Memory B cell (primary cell): ENCODE measurements at places on chromosomes 11 and 22.

- no peak for DNase-seq
Observed at GRCh38 chr11:64385945-64386704, 27.2 kb downstream of the RPS6KA4 start.

DNA sequence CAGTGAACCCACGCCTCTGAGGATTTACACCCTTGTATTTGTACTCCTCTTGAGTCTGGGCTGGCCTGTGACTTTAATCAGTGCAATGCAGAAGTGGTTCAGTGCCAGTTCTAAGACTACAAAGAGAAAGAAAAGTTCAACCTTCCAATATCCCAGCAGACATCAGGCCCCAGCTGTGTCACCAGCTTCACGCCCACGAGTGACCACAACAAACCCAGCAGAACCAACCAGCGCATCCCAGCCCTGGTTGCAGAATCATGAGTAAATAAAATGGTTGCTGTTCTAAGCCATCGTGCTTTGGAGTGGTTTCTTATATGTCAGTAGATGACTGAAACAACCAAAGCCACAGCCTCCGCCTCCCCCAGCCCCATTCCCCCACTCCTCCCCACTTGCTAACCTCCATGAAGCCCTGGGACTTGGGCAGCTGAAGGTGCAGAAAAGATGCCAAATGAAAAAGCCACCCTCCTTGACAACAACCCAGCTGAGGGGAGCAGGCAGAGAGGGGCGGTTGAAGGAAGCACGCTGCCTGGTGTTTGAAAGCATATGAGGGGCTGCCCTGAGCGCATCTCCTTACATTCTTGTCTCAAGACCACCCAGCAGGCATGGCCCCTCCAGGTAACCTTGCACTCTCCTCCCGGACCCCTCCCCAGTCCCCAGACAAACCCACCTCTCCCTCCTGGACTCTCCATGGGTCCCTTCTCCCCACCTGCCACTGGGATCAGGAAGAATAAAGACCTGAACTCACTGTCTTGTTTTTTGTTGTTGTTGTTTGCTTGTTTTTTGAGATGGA lies 20.9 kb downstream of the TSKU start:
- no peak for DNase-seq

DNA sequence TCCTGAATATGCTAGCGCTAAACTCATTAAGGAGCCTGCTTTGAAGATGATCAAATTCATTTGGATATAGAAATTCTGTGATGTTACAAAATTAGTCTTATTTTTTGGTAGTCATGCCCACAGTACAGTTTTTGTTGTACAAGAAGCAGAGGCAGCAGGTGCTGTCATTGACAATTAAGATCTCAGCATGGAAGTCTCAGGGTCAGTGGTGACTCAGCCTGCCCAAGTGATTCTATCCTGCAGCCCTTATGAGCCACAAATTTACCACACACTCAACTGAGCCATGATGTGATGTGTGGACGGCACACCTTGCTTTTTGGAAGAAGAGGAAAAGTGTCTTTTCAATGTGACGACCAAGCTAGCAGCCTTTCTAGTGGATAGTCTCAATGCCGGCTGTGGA lies 153.6 kb upstream of the SORL1-AS1 start:
- DNase-seq, result no peak

GRCh38 chr22:31983911-31984656 lies 39.7 kb downstream of the YWHAH start:
- DNase-seq, result no peak

DNA sequence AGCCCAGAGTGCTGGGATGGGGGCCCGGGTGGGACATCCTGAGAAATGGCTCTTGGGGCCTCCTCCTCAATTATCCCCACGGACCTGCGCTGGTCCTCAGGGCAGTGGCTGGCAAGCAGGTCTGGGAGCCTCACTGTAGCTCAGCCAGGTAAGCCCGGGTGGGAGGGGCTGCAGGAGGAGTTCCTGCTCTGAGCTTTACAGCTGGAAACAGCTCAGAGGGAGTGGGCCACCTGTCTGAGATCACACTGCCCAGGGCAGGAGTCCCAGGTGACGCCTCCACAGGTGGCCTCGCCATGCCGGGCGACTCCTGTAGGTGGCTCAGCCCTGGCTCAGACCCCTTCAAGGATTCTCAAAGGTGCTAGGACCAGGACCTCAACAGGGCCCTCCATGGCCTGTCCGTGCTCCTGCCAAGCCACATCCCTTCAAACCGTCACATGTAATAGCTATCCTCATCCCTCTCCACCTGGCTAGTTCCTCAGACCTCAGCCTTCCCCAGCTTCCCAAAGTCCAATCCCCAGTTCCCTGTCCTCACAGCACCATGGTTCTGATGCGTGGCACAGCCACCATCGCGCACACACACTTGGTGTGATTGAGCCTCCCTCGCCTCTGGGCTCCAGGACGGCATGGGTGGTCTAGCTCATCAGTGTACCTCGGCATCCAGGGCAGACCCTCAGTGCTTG lies 3.6 kb upstream of the TSSK2 start:
- DNase-seq, result no peak

DNA sequence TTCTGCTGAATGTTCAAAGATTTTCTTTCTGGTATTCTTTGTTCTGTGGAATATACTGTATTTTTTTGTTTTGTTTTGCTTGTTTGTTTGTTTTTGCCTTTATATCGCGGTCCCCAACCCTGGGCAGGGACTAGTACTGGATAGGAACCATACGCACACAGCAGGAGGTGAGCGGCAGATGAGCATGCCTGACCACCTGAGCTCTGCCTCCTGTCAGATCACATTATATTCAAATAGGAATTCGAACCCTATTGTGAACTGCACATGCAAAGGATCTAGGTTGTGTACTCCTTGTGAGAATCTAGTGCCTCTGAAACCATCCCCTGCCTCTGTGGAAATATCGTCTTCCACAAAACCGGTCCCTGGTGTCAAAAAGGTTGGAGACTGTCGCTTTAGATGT lies 83.3 kb upstream of the ANO3 start:
- no peak for DNase-seq

GRCh38 chr11:132888226-132888625 lies 644.1 kb downstream of the OPCML start:
- no peak for DNase-seq

GRCh38 chr11:111124724-111125123 lies 120.8 kb upstream of the POU2AF2 start:
- no peak for DNase-seq
